Right ventricle myocardium inferior (tissue), 1 donor: ENCODE measurements at places on chromosomes 12 and 14. TPM values are rescaled to one million over a fixed set of nuclear protein-coding genes. Genes with fewer than 3 reads are reported as not detected.

Gene SCN8A
- 0.24 TPM for total RNA-seq

Gene CBLN3
- 1.1 TPM for total RNA-seq

Gene ATF7
- 39.8 TPM for total RNA-seq

Gene SLC25A47
- total RNA-seq, result not detected

Gene KCNJ8
- total RNA-seq, result 57.0 TPM

Gene DNAAF2
- total RNA-seq, result 6.1 TPM

Gene LIN7A
- 13.7 TPM for total RNA-seq

Gene SLC10A1
- total RNA-seq, result not detected

Gene ASPG
- total RNA-seq, result 27.5 TPM

Gene PGF
- total RNA-seq, result 6.5 TPM

Gene NID2
- total RNA-seq, result 41.8 TPM

Gene C12orf54
- total RNA-seq, result not detected

Gene GPR84
- 0.22 TPM for total RNA-seq

Gene TSPAN19
- 0.49 TPM for total RNA-seq

Gene SERPINA5
- 4.1 TPM for total RNA-seq

Gene SLC38A4
- 2.8 TPM for total RNA-seq

Gene BMP4
- total RNA-seq, result 6.1 TPM

Gene SLCO1C1
- total RNA-seq, result 1.2 TPM

Gene CELA1
- total RNA-seq, result not detected

Gene VPS29
- 106 TPM for total RNA-seq

Gene CLEC4E
- 1.4 TPM for total RNA-seq

Gene NR1H4
- total RNA-seq, result not detected

Gene MYO1H
- 0.16 TPM for total RNA-seq

Gene RPL36AL
- 138 TPM for total RNA-seq

Gene SPTB
- 79.4 TPM for total RNA-seq

Gene SYCP3
- not detected for total RNA-seq

Gene SMOC1
- total RNA-seq, result 1.2 TPM

Gene TPH2
- total RNA-seq, result not detected

Gene CLEC4C
- not detected for total RNA-seq

Gene PPP1R3E
- 7.9 TPM for total RNA-seq

Gene TRIM9
- total RNA-seq, result 0.62 TPM

Gene NTF3
- 0.78 TPM for total RNA-seq

Gene KRT72
- total RNA-seq, result not detected

Gene KLRC2
- total RNA-seq, result not detected

Gene IL25
- not detected for total RNA-seq

Gene RBM19
- total RNA-seq, result 15.8 TPM

Gene TAMALIN
- 20.3 TPM for total RNA-seq

Gene TTC8
- total RNA-seq, result 7.0 TPM

Gene CLMN
- 7.6 TPM for total RNA-seq

Gene GNB3
- 4.0 TPM for total RNA-seq

Gene ATXN7L3B
- total RNA-seq, result 22.5 TPM

Gene PLEKHA5
- total RNA-seq, result 52.6 TPM

Gene DCN
- total RNA-seq, result 1,037 TPM
